ENCODE measurements at places on chromosomes 7 and 10.

- no peak for DNase-seq
These were observed 103.0 kb downstream of the RBM20 start for GRCh38 chr10:110746969-110747608.

DNA sequence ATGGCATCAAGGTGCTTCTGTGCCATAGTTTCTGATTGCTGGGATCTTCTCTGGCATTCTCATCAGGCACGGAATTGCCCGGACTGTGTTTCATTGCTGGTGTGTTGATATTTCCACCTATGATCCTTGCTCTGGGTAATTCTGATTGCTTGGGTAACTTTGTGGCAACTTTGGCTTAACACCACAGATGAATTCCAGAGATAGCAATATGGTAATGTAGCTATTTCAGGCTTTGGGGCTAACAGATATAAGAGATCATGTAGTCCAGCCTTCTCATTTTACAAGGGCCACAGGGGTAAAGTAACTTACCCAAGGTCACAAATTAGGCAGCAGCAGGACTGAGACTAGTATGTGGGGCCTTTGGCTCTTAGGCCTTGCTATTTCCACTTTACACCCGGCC is 53.9 kb upstream of the PLPP4 start:
- peak; percentile 60 for DNase-seq

DNA sequence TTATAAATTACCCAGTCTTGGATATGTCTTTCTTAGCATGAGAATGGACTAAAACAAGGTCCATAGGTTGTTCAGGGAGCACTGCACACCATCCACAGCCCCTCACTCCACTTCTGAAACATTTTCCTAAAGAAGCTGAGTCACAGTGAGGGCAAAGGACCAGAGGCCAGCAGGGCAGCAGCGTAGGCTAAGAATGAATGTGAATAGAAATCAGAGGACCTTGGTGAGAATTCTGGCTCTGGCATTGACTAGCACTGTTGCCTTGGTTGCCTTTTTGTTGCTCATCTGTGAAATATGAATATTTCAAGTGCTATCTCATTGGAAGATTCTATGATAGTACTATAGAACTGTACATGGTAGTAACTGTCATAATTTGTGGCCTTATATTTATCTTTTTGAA is 41.7 kb upstream of the TOMM7 start:
- peak; percentile 57 for DNase-seq

DNA sequence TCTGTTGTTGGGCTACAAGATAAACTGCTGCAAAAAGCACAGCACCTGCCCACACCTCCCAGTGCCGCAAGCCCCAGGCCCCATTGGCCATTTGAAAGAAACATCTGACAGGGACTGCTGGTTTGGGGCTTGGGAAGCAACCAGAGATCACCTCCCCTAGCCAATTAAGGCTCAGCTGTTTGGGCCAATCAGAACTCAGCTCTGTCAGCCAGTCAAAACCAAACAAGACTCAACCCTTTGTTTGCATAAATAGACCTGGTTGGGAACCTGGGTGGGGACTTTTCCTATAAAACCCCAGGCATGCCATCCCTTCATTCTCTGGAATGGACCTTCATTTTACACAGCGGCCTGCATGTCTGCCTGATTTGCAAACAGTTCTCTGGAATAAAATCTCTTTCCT is 17.2 kb upstream of the NME8 start:
- DNase-seq: no peak

- peak; percentile 93 for DNase-seq
These were observed 76.9 kb downstream of the LRMDA start for GRCh38 chr10:75508239-75508813.

- DNase-seq: peak; percentile 85
These were observed 391.7 kb downstream of the KCNMA1 start for GRCh38 chr10:77245953-77246352.

- peak; percentile 53 for DNase-seq
These were observed 145.9 kb downstream of the NRCAM start for GRCh38 chr7:108310351-108310750.

- DNase-seq: no peak
These were observed 717.1 kb upstream of the LRRN3 start for GRCh38 chr7:110373859-110374258.

DNA sequence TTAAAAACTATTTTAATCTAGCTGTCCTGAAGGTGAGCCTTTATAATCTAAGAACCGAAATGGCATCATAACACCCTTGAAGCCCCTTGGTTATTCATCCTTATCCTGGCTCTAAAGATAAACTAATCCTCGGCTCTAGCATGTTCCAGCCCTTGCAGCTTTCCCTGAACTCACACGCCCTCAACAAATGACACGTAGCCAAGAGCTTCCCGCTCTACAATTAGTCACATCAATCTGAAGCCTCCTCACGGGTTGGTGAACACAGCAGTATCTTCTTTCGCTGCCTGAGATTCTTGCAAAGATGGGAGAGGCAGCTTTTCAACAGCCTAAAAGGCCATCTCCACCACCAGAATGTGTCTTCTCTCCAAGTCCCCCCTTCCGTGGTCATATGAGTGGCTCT is 4.1 kb downstream of the FRMD4A start:
- DNase-seq: no peak

DNA sequence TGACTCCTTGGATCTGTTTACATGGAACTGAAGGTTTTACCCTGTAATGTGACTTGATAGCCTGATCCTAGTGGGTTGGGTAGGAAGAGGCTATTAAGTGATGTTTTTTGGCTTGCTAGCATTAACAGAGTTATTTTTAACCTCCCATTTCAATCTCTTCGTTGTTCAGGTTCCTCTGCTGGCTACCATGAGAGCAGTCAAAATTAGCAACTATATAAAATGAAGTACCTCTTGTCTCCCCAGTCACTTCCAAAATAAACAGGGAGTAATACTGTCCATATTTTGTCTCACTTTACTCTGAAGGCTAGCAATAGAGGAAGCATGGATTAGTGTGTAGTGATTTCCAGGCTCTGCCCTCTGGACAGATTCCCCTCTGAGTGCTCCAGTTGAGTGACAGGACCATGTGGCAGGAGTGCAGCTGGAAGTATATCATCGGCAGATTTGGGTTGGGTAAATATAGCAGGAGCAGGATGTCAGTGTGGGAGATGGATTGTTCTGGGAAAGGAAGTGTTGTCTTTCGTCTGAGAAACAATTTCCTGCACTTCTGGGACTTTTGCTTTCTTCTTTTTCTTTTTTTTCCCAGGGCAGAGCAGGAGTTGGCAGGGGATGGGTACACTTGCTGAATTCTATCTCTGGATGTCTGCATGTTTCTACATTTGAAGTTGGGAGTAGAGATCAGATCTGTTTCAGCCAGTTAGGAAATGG is 35.2 kb downstream of the GBF1 start:
- DNase-seq: no peak

DNA sequence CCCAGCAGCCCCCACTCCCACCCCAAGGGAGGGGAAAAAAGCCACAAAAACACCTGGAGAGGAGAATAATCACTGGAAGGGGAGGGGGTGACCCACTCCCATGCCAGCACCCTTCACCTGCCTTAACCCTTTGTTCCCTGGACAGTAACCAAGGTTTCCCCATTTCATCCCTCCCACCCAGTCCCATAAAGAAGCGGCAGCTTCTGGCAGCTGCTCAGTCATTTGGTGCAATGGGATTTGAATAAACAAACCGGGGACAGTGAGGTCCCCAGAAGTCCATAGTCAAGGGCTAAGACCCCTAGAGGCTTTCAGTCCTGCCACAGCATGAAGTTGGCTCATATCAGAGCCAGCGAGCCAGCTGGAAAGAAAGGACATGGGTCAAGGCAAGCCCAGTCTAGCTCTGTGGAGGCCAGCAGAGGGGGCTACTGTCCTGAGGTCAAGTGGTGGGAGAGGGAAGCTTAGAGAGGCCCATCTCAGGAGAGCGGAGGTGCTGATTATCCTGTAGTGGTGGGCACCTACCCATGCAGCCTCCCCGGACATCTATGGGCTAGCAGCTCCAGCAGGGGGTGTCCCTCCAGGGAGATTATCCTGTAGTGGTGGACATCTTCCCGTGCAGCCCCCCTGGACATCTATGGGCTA is 58.9 kb upstream of the LBX1 start:
- no peak for DNase-seq

GRCh38 chr7:44897309-44897708 is 12.0 kb upstream of the PURB start:
- DNase-seq: peak; percentile 9

GRCh38 chr10:76788452-76788811 is 849.2 kb downstream of the KCNMA1 start:
- no peak for DNase-seq

GRCh38 chr10:126673565-126673964 is 3.1 kb upstream of the C10orf90 start:
- DNase-seq: no peak

DNA sequence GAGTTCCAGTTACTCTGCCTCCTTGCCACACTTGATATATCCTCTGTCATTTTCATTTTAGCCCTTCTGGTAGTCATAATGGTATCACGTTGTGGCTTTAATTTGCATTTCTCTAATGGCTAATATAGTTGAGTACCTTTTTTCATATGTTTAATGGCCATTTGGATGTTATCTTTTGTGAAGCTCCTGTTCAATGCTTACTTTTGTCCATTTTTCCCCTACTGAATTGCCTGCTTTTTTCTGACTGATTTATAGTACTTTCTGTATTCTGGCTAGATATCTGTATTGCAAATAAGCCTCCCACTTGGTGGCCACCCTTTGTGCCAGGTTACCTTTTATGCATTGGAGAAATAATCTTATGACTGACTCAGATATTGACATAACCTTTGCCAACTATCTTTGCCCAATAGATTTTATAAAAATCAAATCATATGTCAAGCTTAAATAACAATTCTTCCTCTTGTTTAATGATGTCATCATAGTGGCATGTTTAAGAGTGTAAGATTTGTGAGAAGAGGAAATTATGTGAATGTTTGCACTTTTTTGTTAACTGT is 50.6 kb downstream of the PRPF18 start:
- no peak for DNase-seq

- DNase-seq: no peak
These were observed 48.5 kb upstream of the ABLIM1 start for GRCh38 chr10:114706458-114707055.

- peak; percentile 3 for DNase-seq
These were observed 51.0 kb downstream of the PTTG1IP2 start for GRCh38 chr7:90520484-90520883.

- peak; percentile 71 for DNase-seq
These were observed 523 bp downstream of the PURB start for GRCh38 chr7:44884621-44885393.

DNA sequence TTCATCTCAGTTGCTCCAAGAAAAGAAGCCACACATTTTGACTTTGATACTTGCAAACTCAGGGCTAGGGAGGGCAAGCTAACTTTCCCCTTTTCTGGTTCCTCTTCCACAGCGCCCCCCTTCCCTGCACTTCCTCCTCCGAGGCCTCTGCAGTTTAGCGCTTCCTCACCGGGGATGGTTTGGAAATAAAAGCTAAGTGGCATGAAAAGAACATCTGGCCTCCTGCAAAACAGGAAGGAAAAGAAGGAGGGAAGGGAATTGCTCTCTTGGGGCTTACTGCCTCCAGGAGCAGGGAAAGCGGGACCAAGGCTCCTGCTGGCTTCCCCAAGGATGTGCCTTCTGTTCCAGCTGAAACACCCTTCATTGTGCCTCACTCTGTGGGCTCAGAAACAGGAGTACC is 42.3 kb downstream of the PRKCQ start:
- DNase-seq: no peak

DNA sequence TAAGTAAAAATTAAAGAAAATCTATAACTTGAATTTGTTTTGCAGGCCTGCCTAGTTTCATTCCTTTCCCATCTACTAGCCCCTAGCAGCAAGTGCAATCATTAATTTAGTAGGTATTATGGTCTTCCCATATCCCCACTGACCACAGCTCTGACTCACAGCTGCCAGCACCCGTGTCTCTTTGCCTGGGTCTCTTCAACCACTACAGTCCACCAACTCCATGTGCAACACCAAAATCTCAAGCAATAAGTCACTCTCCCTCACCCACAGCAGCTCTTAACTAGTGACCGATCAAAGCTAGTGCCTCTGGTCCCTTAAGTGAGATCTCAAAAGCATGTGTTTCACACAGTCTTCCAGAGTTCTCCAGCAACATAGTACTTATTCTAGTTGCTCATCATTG is 26.0 kb upstream of the THSD7A start:
- no peak for DNase-seq

Measured in AG10803 (cell line).